HTR-8/SVneo (cell line): ENCODE measurements at places on chromosomes 6 and 20.

GRCh38 chr6:39927159-39927558 is 7.1 kb downstream of the MOCS1 start:
- peak; percentile 60 for DNase-seq

DNA sequence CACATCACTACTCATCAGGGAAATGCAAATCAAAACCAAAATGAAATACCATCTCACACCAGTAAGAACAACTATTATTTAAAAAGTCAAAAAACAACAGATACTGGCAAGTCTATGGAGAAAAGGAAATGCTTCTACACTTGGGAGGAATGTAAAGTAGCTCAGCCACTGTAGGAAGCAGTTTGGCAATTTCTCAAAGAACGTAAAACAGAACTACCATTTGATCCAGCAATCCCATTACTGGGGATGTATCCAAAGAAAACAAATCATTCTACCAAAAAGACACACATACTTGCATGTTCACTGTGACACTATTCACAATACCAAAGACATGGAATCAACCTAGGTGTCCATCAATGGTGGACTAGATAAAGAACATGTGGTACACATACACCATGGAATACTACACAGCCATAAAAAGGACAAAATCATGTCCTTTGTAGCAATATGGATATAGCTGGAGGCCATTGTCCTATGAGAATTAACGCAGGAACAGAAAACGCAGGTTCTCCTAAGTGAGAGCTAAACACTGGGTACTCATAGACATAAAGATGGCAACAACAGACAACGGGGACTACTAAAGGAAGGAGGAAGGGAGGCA is 260.4 kb downstream of the RNGTT start:
- DNase-seq = no peak

- no peak for DNase-seq
Measured at GRCh38 chr20:32610472-32611218, 25.5 kb upstream of the NOL4L start.

- no peak for DNase-seq
Measured at GRCh38 chr20:19749618-19750071, 8.4 kb upstream of the RIN2 start.

- no peak for DNase-seq
Measured at GRCh38 chr20:52752023-52752422, 220.1 kb upstream of the TSHZ2 start.

DNA sequence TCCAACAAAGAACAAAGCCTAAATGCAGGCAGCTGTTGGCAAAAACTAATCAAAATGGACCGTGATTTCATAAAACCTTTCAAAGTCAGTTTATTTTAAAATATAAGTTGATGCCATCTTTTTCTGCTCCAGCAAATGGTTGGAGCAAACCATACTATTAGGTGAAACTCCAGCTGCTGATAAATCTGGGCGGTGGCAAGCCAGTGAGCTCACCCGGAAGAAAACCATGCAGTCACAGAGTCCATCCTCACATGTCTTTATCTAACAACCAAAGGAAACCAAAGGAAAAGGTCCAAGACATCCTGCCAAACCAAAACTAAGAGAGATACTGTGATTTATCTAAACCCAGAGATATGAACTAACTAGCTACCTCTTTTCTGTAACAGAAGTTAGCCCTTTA is 72.6 kb downstream of the HIVEP2 start:
- DNase-seq = no peak

DNA sequence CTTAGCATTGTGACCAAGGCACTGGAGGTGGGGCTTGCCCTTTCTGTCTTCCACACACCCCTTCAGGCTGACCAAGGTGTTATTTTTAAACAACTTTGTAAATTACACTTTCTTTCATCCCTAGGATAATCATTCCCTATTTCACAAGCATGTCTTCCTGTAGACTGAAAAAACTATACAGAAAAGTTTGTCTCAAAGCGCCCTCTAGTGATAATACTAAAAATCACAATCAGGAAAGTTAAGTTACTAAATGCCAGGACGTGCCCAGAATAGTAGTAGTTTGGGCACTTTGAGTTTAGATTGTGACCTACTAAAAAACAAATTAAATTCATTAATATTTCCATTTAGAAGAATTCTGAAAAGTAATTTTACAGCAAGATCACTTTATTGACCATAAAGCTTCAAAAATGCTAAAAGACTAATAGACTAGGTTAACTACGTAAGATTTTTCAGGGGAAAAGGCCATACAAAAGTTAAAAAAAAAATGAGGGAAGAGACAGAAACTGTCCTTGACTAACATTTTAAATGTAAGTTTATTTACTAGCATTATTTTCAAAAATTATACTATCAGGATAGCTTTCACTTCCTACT is 123.3 kb upstream of the DUSP22 start:
- DNase-seq = peak; percentile 66

DNA sequence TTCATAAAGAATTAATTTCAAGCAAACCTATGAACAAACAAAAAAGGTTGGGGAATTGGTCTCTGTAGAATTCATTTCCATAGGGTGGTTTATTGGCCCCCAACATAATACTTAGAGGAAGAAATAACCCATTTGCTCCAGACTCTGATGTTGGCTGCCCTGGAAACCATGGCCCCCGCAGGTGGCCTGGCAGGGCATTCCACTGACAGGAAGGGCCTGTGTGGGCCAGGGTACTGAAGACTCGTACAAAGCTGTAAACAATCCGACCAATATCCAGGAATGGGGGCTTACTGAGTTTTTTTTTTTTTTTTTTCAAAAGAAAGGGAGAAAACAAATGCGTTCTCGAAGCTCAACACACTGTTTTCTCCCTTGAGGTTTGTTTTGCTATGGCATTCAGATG is 59.5 kb downstream of the CLIC5 start:
- no peak for DNase-seq

- DNase-seq = no peak
Measured at GRCh38 chr6:1940381-1940780, 305.0 kb downstream of the GMDS start.

- DNase-seq = no peak
Measured at GRCh38 chr6:98843271-98844243, 9.2 kb downstream of the POU3F2 start.

DNA sequence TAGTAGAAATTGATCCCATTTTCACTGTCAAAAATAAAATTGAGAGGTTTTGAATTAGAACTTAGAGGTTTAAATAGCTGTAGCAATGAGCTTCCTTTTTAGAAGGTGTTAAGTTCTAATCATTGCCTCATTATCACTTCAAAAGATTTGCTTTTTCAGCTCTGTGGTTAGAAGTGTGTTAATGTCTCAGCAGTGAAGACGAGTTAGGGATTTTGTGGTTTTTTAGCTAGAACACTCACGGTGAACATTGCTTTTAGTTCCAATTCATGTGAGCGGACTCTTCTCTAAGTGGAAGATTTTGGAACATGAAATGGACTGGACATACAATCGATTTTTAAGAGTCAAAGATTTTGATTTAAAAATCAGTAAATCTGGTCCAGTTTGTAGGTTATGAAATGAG is 12.7 kb upstream of the IFNGR1 start:
- DNase-seq = no peak

DNA sequence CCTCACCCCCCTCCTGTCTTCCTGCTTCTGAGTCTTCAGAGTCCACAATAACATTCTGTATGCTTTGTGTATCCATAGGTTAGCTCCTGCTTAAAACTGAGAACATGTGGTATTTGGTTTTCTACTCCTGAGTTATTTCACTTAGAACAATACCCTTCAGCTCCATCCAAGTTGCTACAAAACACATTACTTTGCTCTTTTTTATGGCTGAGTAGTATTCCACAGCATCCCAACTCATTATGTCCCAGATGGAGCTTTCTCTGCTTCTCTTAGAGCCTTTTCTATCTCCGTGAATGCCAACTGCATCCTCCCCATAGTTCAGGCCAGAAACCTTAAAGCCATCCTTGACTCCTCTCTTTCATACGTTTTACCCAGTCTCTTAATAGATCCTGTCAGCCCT is 55.8 kb downstream of the STMND1 start:
- DNase-seq = no peak
